ENCODE measurements at places on chromosomes 1 and 21.

- no peak for DNase-seq
Measured at GRCh38 chr1:211198111-211198510, 61.1 kb upstream of the RCOR3 start.

DNA sequence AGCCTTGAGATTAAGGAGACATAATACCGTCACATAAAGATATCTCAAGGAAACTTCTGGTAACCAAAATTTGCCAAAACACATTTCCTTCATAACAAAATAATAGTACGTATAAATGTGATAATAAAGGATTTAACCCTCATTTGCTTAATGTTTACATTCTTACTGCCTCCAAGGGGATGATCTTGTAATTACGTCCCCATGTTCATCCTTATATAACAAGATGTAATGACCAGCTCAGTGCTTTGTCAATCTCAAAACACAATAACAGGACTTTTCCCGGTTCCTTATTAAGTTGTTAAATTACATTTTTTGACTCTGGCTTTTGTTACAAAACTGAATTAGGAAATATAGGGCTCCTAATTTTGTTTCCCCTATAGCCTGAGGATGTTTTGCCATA is 41.3 kb upstream of the UHMK1 start:
- no peak for DNase-seq

DNA sequence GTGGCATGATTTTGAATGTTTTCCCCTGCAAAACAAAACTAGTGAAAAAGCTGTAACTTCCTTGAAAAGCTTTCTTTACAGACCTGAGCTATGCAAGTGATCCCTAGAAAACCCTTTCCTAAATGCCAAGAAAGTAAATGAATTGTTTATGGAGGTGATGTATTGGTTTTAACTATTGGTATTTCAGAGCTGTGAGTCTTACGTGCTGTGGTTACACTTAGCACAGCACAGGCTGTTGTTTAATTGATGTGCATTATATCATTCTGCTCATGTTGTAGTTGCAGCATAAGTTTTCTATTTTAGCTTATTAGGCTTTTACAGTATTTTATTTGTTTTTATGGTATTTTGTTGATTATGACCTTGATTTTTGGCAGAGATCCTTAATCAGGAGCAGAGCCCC is 74.1 kb upstream of the DYNLT5 start:
- DNase-seq: no peak

DNA sequence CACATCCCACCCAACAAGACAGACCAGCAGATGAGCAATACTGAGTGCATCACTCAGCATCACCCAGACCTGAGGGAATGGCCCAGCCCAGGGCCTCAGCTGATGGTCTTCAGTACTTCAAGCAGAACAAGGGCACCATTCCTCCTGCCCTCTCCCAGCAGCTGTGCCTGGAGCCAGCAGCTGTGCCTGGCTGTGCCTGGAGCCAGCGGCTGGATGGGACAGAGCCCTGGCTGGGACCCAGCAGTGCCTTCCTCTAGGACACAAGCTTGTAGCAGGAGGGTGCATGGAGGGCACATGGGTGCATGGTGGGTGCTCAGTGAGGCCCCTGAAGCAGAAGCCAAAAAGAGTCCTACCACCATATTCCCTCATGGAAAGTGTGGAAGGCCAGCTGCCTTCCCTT is 583.8 kb downstream of the NPHP4 start:
- DNase-seq: no peak

DNA sequence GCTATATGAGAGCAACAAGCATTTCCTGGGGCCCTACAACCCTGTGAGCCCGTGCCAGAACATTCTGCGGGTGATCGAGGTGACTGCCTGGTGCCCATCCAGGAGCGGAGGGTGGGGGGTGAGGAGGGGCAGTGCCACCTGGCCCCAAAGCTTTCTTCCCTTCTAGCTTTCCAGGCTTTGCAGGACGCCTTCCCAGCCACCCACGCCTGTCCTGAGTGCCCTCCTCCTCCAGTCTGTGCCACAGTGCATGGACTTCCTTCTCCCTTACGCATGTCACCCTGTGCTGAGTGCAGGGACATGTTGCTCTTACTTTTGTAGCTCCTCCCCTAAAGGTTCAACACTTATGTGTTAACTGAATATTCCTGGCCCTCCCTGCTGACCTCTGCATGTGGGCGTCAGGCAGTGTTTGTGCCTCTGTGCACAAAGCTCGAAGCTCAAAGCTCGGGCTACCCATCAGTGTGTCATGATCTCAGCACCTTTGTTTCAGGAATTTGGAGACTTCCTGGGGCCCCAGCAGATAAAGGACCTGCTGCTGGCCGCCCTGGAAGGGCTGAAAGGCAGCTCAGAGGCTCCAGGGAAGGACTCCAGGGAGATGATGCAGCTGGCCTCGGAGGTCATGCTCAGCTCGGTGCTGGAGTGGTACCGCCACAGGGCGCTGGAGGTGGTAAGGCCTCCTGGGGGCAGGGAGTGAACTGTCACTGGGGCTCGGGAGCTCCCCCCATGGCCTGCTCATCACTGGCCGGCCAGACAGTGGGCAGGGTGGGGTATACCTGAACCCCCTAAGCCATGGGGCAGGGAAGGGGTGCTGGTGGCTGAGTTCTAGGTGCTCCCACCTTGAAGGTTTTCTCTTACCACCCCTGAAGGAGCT is 36.7 kb upstream of the TTC4 start:
- no peak for DNase-seq

- DNase-seq: no peak
Measured at GRCh38 chr1:182126272-182126800, 64.8 kb upstream of the ZNF648 start.

DNA sequence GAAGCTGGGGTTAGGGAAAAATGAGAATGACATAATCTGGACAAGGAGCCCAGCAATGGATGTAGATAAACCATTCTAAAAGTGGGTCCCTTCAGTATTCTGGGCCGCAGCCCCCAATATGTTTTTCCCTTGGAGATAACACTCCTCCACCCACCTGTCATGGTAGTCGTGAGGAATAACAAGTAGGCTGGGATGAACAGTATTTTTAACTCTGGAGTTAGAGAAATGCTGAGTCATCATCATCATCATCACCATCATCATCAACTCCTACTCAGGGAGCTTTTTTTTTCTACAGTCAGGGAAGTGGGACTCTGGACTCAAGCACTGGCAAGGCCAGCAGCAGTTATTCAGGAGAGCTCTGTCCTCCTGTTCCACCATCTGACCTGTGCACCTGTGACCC is 12.8 kb downstream of the CADM3 start:
- no peak for DNase-seq

DNA sequence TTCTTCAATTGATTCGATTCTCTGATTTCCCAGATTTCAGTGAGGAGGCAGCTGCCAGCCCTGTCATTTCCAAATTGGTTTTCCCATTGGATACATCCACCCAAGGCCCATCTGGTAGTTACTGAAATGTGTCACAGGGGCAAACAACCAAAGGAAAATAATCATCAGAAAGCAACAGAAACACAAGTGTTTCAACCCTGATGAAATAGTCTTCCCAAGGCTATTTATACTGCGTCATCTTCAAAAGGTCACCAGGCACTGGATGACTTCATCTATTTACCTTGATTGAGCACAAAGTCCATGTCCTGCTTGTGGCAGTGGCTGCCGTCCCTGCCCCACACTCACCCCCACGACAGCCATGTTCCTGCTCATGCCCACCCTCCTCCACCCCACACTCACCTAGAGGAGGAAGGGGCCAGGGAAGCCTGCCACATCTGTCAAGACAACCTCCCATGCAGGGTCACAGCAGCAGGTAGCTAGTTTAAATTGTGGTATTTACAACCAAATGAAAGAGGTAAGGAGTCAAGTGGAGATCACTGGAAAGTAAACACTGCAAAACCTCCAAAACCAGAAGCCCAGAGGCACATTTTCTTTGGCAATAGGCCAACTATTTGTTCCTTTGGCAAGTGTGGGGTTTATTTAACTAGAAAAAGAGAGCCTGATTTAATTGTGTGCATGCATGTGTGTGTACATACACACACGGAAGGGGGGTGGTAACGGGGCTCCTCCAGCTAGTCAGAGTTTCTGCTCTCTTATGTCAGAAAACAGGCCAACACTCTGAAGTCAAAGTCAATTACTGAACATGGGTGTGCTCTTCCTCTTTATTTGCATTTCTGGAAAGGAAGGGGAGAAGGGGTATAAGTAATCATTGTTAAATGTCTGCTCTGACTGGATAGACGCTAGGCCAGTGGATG is 49.5 kb upstream of the RAB4A start:
- DNase-seq: no peak

DNA sequence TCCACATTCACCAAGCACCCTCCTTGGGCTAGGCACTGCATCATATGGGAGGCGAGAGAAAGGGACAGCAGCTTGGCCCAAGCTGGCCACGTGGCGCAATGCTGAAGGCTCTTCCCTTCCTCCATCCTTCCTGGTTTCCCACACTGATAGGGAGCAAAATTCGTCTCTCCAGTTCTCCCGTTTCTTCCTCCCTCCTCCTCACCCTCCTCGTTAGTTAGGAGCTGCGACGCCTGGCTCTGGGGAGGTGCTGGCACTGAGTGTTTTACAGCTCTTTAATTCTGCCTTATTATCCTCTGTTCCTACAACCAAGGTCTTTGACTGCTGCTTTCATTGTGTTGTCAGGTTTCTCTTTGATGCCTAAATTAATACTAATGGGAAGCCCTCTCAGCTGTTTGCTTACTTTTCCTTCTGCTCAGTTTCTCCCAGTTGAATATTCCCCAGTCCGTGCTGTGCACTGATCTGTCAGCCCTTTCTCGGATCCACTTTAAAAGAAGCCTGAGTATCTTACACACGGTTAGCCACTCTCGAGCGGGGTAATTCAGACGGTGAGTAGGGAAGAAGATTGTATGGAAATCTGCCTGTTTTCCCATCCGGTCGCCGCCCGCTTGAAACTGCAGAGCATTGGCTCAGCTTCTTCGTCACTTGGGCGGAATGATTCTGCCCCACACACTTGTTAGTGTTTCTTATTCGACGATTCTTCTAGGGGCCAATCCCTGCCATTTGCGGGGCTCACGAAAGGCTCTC is 56.2 kb upstream of the SMYD2 start:
- DNase-seq: peak; percentile 75

DNA sequence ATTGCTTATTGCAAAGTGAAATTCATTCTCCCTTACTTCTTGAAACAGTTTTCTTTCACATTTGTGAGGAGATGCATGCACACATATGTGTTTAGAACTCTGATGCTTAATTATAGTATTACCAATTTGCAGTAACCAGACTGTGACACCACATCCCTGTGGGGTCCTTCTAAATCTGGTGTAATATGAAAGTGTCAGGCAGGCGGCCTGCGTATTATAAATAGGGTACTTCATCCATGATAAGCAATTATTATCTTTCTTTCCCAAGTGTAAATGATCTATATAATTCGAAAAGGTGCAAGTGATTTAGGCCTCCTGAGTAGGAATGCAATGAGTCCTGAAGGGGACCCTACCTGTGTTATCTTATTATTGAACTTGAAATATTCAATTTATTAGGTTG is 876 bp downstream of the EFCAB7 start:
- no peak for DNase-seq

GRCh38 chr1:231322880-231323530 is 14.6 kb downstream of the EXOC8 start:
- DNase-seq: no peak

DNA sequence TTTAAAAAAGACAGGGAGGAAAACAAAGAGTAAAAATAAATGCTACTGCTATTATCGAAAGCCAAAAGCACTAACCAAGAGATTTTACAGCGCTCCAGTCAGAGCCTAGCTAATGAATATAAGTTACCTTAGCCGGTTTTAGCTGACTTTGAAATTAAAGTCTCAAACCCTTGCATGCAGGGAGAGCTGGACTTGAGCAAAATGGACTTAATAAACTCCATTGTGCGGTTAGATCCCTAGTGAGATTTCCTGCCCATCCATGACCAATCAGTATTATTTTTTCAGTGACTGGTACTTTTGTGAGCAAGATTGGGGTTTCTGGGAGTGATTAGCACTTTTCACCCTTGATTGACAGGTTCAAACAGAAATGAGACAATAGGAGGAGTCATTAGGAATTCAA is 333.4 kb upstream of the ADGRL2 start:
- DNase-seq: no peak

DNA sequence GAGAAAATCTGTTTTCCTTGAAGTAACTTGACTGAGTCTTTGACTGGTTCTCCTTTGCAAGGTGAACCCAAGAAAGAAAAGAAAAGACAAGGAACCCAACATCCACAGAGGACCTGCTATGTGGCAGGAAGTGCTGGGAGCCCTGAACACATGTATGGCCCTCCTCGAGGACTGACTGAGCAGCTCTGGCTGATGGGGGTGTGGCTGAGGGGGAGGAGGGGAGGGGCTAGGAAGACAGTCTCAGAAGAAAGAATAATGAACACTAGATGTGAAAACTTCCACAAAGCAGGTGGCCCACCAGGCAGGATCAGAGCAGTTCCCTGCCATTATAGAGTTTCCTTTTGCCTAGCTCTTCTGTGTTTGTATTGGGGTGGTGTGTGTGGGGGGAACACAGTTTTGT is 26.1 kb downstream of the NENF start:
- DNase-seq: no peak

DNA sequence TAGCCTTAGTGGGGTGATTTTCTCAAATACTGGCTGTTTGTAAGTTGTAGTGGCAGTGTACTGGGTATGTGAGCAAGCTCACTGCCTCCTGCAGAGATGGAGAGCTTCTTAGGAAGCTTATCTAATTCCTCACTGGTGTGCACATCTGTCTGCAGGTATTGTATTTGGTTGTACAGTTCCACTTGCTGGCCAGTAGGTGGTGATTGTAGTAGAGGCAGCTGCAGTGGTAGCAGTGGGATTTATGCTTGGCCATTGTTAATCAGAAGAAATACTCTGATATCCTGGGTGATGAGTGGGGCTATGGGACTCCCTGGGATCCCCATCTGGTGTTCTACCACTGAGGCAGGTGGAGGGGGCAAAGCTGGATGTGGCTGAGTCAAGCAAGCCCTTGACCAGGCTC is 276.1 kb upstream of the SPAG17 start:
- DNase-seq: no peak

- DNase-seq: no peak
Measured at GRCh38 chr1:18932387-18932786, 24.1 kb downstream of the IFFO2 start.

- no peak for DNase-seq
Measured at GRCh38 chr1:47024141-47024801, 802 bp downstream of the CYP4X1 start.

DNA sequence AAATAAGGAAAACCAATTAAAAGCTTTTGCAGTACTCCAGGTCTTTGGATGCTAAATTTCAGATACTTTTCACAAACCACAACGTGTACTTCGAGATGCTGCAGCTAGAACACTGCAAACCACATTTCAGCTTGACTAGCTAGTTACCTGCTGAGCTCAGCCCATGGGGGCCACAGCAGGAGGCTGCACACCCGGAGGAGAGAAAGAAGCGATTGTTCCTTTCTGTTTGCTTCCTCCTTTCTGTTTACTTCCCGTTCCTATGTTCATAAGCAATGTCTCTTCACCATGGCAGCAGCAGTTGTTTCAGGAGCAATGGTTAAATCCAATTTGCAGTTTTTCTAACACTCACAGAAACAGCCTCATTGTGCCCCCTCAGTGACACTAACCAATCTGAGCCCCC is 225.6 kb upstream of the FGGY start:
- DNase-seq: no peak

DNA sequence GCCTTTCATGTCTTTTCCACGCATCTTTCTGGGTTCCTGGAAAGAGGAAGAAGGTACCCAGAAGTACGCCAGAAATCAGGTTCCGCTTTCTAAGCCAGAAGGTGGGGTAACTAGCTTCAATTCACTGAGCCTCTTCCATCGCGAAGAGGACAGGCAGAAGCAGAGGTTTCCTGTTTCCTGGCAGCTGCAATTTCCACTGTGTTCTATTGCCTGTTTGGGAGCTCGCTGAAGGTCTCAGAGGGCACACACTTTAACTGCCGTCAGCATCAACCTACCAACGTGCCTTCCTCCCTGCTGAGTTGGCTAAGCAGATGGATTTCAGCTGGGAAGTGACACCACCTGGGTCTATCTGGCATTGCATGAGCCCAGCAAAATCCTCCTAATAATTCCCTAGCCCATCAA is 10.0 kb downstream of the NCF2 start:
- DNase-seq: peak; percentile 87
